Osteoblast (primary cell): ENCODE measurements at places on chromosomes 4 and X. TPM values are rescaled to one million over a fixed set of nuclear protein-coding genes. Genes with fewer than 3 reads are reported as not detected.
A peak's percentile ranks its signal among the peaks of the same experiment; 100 is the strongest.

Gene AVPR2
- total RNA-seq: not detected in 2 replicates

Gene CT45A3
- not detected in 2 replicates for total RNA-seq

Gene CDKL2
- 0.72 and 0.88 TPM in 2 replicates for total RNA-seq

Gene JCHAIN
- 2.2 and 2.9 TPM in 2 replicates for total RNA-seq

Gene GPR143
- total RNA-seq: not detected in 2 replicates

Gene MAGEA11
- not detected in 2 replicates for total RNA-seq

DNA sequence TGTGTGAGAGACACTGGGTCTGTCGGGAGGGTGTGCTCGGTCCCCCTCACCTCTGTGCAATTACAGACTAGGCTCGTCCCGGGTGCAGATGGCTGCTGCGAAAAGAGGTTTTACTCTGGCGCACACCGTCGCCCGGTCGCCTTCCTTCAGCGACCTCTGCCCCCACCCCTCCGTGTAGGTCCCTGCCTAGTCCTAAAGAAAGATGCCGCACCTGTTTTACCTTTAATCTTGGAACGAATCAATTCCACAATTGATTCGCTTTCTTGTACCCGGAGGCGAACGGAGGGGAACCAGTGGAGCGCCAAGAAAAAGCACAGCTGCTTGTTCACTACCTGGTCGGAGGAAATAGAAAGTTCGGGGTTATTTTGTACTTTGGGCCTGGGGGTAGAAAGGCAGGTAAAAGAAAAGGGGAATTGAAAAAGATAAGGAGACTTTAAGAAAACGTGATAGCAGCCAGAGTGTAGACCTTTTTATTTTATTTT is 1.2 kb downstream of the NPNT start:
- DNase-seq: no peak

GRCh38 chr4:128832243-128832625 is 22.7 kb downstream of the JADE1 start:
- no peak for DNase-seq

- DNase-seq: no peak
Observed at GRCh38 chrX:29067351-29067750, 480.1 kb downstream of the IL1RAPL1 start.

DNA sequence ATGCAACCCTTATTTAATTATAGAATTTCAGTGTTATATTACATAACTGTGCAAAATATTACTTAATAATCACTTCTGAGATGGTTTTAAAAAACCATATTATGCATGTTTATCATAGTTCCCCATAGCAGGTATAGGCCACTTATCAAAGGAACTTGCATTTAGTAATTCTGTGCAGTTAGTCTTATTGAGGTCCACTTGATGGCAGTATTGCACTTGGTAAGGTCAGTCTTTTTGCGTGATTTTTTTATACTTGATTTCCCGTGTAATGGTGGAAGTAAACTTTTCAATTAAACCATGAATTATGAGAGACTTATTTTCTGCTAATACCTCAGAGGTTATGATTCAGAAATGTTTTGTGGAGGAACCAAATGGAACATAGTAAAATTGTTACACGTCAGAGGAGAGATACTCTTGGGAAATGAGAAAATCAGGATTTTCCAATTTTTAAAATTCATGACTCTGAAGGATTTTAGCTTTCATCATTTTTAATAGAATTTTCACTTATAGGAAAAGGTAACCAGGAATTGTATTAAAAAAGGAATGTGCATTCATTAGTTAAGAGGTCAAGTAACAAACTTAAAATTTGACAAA is 230.0 kb downstream of the CCSER1 start:
- DNase-seq: peak; percentile 32

DNA sequence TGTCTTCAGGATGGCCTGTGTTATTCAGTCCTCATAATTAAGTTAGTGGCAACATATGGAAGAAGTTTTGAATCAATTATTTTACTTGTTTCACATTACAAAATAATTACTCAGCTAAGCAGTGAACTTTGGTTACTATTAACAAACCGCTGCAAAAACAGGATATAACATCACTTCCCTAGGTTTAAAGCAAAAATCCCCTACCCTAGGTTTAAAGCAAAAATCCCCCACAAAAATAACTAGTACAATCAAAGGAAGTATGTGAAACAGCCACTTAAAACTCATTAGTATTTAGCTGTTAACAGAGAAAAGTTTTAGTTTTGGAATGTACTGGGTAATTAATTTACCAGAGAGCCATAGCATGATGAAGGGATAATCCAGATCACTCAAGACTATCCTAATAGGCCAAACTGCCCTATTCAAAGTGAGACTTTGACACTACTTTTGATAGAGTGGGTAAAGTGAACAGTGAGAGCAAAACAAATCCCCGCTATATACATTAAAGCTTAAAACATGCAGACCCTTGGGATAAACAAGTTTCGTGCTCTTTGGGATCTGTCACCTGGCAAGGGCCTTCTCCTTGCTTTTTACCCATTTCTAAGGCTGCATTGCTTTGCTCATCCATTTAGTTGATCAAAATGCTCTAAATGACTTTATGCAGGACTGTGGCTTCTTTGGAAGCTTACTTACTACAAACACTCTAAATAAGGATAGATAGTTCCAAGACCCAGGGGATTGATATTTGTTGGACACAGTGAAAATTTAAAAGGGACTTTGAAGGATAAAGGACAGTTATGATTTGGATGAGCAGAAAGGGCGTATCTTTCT is 36.4 kb upstream of the GPR174 start:
- no peak for DNase-seq

DNA sequence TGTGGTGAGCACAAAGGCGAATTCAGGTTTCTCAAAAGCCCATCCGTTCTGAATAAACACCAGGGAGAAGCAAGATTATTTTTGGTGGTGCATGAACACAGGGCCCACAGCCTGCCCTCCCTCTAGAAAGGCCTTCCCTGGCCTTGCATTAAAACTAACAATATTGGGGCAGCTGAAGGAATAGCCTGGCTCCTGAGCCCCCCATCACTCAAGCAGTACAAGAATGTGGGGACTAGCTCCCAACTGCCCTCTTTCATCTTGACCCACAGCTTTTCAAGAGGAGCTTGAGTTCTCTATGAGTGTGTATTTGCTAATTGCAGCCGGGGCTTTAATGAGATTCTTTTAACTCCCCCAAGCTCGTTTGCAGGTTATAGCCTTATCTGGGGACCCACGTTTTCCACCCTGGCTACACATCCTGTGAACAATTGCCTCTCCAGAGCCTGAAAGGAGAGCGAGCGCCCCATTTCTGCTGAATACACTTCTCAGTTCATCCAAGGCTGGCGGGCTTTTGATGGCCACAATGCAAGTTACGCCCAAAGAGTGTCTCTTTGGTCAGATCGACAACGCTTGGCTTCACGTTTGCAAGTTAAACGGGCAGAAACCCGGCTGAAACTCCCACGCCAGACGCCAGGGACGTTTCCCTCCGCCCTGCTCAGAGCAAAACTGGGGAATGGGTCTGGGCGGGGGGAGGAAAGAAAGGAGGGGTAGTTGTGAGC is 4.7 kb upstream of the GSX2 start:
- no peak for DNase-seq

GRCh38 chrX:139691493-139691842 is 16.5 kb downstream of the MCF2 start:
- peak; percentile 15 for DNase-seq

- no peak for DNase-seq
Observed at GRCh38 chr4:94934201-94934600, 176.4 kb downstream of the BMPR1B start.

- DNase-seq: no peak
Observed at GRCh38 chrX:147978931-147979330, 2.2 kb upstream of the FMR1NB start.

DNA sequence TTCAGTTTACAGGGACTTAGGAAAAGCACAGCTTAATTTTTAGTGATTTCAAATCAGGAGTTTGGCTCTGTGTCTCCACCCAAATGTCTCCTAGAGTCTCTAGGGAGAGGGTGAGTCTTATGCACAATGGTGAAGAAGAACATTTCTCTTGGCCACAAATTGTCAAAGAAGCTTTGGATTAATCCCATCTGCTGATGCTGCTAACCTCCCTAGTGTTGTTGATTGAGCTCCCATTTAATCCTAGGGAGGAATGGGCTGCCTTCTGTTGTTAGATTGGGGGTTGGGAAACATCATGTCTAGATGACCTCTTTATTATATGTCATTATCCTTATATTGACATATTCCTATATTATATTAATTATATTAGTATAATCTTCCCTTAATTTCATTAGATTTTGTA is 50.0 kb upstream of the PASD1 start:
- no peak for DNase-seq

DNA sequence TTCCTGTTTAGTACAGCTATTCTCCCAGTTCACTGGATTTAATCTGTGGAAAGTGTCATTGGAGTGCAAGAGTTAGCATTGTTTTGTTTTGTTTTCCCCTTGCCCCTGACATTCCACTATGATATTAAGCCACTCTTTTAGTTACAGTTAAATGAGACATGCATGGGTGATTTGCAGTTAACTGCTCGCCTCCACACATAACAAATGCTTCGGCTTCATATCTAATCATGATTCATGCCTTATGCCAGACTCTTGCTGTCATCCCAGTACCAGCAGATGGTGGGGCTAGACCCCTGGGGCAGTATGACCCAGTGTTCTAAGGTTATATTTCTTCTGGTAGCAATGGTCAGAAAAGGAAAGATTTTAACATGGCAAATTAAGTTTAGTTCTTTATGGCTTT is 80.1 kb downstream of the RAP1GDS1 start:
- peak; percentile 84 for DNase-seq

DNA sequence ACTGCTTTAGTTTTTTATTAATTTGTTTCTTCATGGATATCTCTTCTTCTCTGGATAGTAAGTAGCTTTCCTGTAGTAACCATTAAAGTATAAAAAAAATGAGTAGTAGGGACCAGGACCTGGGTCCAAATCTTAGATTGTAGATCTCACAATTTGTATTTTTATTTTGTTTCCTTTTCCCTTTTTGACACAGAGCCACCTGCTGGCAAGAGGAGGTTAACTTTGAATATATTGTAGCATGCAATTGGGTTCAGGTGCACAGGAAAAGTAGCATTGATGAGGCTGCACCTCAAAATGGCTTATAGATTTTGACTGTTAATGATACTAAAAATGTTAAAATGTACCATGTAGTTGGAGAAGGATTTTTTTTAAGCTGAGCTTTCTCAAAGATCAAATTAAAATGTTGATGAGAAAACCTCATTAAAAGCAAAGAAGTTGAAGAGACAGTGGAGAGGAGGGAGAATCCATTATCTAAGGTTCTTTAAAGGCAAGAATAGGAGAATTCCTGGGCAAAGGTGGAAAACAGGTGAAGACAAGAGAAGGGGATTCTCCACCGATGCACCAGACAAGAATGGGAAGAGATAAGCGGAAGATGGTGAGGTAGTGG is 48.3 kb upstream of the HPGDS start:
- no peak for DNase-seq

DNA sequence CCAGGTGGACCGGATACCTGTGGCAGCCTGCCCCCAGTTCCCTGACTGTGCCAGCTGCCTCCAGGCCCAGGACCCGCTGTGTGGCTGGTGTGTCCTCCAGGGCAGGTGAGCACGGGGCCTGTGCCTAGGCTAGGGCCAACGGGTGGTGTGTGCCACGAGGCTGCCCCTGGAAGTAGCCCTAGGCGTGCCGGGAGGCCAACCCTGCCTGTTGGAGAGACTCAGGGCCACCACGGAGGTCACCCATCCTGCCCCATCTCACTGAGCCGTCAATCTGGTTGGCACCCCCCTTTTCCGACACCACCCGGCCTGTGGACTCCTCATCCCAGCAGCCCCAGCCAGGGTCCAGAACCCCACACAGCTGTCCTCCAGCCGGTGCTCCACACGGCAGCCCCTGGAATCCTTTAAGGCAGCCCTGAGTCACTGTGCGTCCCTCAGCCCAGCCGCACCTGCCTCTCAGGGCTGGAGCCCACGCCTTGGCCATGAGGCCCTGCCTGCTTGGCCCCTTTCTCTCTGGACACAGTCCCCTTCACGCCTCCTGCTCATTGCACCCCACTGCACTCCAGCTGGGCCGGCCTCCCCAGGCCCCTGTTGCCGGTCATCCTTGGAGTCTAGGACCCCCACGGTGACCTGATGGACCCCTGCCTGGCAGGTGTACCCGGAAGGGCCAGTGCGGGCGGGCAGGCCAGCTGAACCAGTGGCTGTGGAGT is 5.3 kb downstream of the PLXNB3 start:
- peak; percentile 84 for DNase-seq

GRCh38 chr4:74884266-74884665 is 48.6 kb upstream of the PARM1 start:
- no peak for DNase-seq

DNA sequence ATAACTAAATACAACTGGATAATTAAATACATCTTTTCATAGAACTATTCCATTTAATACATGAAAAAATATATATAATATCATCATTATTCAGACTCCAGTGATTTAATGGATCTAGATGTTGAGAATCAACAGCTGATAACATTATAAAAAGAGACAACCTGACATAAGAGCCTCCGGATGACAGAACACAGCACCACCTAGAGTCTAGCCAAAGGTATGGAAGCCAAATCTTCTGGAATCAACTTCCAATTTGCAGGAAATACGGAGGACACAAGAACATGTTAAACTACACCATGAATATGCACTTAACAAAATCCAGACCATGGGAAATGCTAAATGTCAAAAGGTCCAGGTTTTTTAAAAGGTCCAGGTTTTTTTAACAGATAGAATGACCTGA is 55.0 kb downstream of the LRBA start:
- DNase-seq: peak; percentile 82

DNA sequence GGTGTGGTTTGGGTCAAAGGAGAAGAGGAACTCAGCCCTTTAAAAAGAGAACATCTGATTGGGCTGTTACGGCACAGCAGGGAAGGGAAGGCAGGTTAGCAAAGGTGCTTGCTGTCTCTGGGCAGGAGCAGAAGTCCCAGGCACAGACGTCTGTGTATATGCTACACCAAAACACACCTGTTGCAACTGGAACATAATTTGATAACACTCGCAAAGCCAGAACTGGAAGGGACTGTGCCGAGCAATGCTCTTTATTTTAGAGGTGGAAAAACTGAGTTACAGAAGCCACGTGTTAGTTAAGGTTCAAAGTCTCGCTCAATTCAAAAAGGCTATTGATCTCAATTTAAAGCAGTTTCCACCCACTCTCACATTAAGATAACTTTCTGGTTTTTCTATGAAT is 2.2 kb upstream of the FAM114A1 start:
- no peak for DNase-seq

DNA sequence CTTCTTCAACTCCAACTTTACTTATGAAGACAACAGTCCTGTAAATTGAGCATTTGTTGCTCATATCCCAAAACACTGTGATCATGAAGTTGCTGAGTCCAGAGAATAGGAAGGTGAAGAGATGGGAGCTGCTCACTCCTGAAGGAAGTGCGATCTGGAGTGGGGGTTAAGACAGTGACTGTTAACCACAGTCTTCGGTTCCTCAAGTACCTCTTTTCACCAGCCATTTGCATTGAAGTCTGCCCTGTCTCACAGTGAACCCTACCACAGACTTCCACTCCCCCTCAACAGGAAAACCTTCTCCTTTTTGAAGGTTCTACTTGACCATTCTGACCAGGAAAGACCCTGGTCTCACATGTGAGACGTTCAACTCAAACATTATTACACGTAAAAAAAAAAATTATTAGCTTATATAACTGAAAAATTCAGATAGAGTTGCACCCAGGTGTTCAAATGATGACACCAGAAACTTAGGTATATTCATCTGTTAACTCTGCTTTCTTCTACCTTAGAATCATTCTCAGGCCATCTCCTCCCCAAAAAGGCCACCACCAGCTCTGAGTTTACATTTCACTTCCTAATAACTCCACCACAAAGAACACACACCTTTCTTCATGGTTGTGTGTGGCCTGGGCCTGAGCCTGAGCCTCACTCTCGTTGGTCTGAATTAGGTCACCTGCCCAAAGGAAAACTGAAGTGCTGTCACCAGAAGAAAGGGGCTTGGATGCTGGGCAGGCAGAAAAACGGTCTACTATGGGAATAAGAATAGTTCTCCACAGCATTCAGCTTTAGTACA is 199.2 kb downstream of the DCTD start:
- DNase-seq: no peak
